ENCODE measurements at places on chromosomes 12 and 14. TPM values are rescaled to one million over a fixed set of nuclear protein-coding genes. Genes with fewer than 3 reads are reported as not detected.
A peak's percentile ranks its signal among the peaks of the same experiment; 100 is the strongest.

- no peak overlapping the region for H3K4me3 ChIP-seq
- no peak for DNase-seq
- H3K4me1 ChIP-seq: no peaks in the 10 kb centered on the region
- no peaks in the 10 kb centered on the region for H3K27me3 ChIP-seq
- no peak overlapping the region for H3K27ac ChIP-seq
Measured at GRCh38 chr14:51460011-51460410, 191.7 kb upstream of the FRMD6 start.

- H3K4me1 ChIP-seq: no peaks in the 10 kb centered on the region
- H3K36me3 ChIP-seq: no peaks in the 10 kb centered on the region
- no peak overlapping the region for H3K27ac ChIP-seq
- H3K27me3 ChIP-seq: no peaks in the 10 kb centered on the region
Measured at GRCh38 chr14:106459971-106460730, 933.8 kb downstream of the TMEM121 start.

GRCh38 chr14:25929881-25930615 lies 667.8 kb downstream of the NOVA1 start:
- H3K27me3 ChIP-seq: no peaks in the 10 kb centered on the region
- H3K27ac ChIP-seq: no peak overlapping the region
- H3K36me3 ChIP-seq: no peaks in the 10 kb centered on the region

GRCh38 chr14:105250986-105251385 lies 2.7 kb downstream of the BTBD6 start:
- H3K4me3 ChIP-seq: no peak overlapping the region
- no peak overlapping the region for H3K27ac ChIP-seq
- H3K4me1 ChIP-seq: no peaks in the 10 kb centered on the region
- DNase-seq: no peak

The DENR gene
- 78.9 TPM for total RNA-seq

- DNase-seq: no peak
- no peaks in the 10 kb centered on the region for H3K36me3 ChIP-seq
- no peak overlapping the region for H3K4me3 ChIP-seq
Measured at GRCh38 chr14:61703342-61704129, 8.2 kb downstream of the HIF1A start.

- no peaks in the 10 kb centered on the region for H3K36me3 ChIP-seq
- H3K27ac ChIP-seq: no peak overlapping the region
- H3K4me3 ChIP-seq: no peak overlapping the region
- no peak for DNase-seq
Measured at GRCh38 chr14:74599321-74599761, 12.7 kb downstream of the LTBP2 start.

The IFT81 gene
- total RNA-seq: 13.0 TPM

The DDN gene
- total RNA-seq: 0.51 TPM

The RNF212B gene
- not detected for total RNA-seq

The NFATC4 gene
- 0.04 TPM for total RNA-seq

The CRACR2A gene
- total RNA-seq: 0.20 TPM

The HOXC10 gene
- not detected for total RNA-seq

DNA sequence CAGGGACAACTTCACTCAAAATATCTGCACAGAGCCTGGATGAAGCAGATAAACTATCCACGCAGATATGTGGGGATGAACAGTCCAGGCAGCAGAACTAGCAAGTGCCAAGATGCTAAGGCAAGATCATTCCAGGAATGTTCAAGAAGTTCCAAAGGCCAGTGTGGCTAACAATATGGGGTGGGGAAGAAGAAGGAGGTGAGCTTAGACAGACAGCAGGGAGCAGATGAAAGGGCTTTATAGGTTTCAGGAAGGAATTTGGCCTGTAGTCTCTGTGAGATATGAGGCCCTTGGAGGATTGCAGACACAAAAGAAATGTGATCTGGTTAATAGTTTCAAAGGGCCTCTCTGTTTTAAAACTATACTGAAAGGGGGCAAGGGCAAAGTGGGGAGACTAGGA lies 63.5 kb upstream of the PPM1H start:
- H3K27ac ChIP-seq: no peak overlapping the region
- peaks cover 11% of the 10 kb centered on the region for H3K27me3 ChIP-seq
- no peak overlapping the region for H3K4me3 ChIP-seq
- H3K36me3 ChIP-seq: no peaks in the 10 kb centered on the region
- H3K4me1 ChIP-seq: no peaks in the 10 kb centered on the region

DNA sequence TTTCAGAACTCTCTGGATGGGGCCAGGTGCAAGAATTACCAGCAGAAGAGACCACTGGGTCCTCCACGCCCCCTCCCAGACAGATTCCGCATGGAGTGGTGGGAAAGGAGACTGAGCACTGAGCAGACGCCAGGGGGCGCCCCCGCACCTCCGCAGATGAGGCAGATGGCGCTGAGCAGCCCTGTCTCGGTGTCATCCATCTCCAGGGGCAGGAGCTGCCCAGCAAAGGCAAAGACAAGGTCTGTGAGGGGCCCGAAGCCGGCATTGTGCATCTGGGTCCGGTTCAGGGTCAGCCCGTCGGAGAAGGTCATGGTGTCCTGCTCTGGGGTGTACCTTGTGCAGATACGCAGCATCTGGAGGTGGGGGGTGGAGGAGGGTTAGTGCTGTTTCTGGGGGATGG lies 6.3 kb upstream of the ITGB7 start:
- no peak overlapping the region for H3K4me3 ChIP-seq
- no peaks in the 10 kb centered on the region for H3K36me3 ChIP-seq
- DNase-seq: peak; percentile 59

GRCh38 chr12:57213763-57214397 lies 2.7 kb upstream of the NXPH4 start:
- H3K27ac ChIP-seq: no peak overlapping the region
- no peak for DNase-seq
- H3K27me3 ChIP-seq: peaks cover 12% of the 10 kb centered on the region

The ABCD2 gene
- total RNA-seq: not detected

The INSM2 gene
- not detected for total RNA-seq
